ENCODE measurements at places on chromosomes 6 and 20.

DNA sequence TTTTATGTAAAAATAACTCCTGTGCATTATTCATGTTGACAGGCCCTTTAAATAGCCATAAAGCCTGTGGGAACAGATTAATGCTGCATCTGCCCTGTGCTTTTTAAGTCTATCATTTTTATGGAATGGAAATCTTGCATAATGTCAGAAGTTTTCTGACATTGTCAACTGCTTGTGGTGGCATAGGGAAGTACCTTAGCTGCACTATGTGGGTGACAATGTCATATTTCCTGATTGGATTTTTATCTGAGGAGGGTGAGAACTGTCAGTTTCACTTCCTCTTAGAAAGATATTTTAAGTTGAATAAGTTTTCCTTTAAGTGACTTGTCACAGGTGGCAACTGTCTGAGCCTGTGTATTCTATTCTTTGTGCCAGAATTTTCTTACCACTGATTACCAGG, 267.9 kb downstream of the PLCB1 start:
- no peak for DNase-seq

GRCh38 chr6:56282391-56282790, 35.0 kb upstream of the COL21A1 start:
- DNase-seq: no peak

- DNase-seq: no peak
These were observed 43.3 kb downstream of the SCP2D1 start for GRCh38 chr20:18856873-18857272.

GRCh38 chr6:7156643-7157278, 49.0 kb downstream of the RREB1 start:
- no peak for DNase-seq

- no peak for DNase-seq
These were observed at the start of gene TRIM10 for GRCh38 chr6:30160785-30161531. TSS of gene TRIM10 (minus strand) at chr6:30161211. CDS start at chr6:30160858, 353 bp downstream.

DNA sequence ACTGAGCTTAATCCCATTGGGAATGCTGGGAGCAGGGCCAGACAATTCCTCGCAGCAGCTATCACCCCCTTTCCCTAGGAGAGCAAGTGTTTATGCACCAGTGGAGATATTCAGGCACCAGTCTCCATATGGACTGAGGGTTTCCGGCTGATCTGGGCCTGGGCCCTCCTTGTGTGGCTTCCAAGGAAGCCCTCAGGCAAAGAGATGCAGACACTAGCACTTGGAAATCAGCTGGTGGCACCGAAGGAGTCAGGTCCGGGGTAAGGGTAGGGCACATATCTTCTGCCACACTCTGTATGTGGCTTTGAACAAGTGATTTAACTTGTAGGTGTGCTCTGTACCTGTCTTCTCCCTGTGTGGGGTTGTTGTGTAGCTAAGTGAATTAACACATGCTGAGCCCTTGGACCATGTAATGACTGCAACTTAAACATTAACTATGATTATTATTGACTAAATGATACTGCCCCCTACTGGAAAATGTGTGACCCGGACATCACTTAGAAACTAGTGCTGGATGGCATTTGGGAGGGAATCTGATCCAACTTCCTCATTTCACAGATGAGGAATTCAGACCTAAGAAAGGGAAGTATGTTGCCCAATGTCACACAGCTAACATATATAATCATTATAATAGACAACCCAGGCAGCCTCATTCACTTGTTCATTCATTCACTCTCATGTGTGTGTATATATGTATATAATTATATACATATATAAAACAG, 19.3 kb upstream of the WFDC2 start:
- peak; percentile 20 for DNase-seq

DNA sequence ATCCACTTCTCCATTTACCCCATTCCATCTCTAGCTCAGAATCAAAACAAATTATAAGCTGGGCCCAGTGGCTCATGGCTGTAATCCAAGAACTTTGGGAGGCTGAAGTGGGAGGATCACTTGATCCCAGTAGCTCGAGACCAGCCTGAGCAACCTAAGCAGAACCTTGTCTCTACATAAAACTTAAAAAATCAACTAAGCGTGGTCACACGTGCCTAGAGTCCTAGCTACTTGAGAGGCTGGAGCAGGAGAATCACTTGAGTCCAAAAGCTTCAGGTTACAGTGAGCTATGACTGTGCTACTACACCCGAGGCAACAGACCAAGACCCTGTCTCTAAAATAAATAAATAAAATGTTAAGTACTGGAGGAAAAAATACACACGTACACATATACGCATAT, 74.7 kb upstream of the RUNX2 start:
- DNase-seq: no peak

GRCh38 chr6:22145823-22146677, 150.8 kb downstream of the PRL start:
- no peak for DNase-seq

DNA sequence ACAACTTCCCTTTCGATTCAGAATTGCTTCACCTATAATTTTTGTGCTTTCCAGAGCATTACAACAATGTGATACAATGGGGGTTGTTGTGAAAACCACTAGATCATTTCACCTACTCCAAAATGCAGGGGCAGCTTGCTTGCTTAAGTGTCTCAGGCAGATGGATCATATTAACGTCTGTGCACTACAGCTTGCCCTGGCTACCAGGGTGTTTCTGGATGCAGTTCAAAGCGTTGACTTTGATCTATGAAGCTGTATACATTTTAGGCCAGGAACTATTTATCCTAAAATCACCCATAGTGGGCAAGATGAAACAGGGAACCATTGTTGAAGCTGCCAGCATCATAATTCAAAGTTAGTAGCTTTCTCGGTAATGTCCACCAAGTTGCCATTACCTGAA, 339.5 kb upstream of the HSF2 start:
- no peak for DNase-seq

DNA sequence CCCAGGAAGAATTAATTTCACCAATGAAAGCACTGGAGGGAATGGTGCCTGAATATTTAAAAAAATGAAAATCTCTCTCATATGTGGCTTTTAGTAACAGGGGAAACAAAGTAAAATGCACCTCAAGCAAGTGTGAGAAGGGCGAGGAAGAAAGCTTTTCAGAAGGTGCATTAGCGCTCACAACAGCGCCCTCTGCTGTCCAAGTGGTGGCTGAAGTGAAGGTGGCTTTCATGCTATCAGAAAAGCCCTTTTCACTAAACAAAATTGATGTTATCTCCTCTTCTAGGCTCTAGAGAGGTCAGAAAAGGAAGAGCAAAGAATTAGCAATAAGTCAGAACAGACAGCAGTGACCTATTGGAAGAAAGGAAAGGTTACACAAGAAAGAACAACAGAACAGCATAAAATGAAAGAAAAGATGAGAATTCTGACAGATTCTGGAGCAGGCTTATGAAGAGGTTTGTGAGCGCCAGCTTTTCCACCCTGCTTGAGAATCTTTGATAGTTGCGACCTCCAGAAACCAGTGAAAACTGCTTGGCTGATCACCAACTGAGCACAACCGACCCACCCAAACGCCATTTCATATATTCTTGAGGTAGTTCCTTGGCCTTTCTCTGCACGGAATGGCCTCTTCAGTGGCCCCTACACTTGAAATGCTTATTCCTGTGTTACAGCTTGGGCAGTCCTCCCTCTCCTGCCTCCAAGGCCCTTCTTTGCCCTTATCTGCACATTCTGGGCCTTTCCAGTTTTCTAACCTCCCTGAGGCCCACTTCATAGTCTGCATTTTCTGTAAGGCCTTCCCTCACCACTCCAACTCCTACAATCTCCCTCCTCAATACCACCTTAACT, 45.3 kb downstream of the SMLR1 start:
- DNase-seq: no peak

- no peak for DNase-seq
These were observed 1.6 kb upstream of the NCOA7 start for GRCh38 chr6:125789167-125789566.

DNA sequence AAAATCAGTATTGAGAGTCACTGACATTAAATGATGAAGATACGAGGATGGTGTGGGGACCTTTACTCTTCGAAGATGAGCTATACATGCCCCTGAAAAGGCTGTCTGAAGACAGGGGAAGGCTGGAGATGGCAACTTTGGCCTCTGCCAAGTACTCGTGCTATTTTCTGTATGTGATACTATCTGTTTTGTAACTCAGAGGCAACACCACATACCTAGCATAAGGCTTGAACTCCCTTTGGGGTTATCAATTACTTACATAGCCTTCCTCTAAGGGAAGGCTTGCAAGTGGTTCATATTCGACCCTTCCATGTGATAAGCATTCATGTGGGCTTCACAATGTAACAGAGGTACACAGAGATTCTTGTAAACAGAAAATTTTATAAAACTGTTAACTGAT, 68.7 kb upstream of the FBXO30 start:
- no peak for DNase-seq

DNA sequence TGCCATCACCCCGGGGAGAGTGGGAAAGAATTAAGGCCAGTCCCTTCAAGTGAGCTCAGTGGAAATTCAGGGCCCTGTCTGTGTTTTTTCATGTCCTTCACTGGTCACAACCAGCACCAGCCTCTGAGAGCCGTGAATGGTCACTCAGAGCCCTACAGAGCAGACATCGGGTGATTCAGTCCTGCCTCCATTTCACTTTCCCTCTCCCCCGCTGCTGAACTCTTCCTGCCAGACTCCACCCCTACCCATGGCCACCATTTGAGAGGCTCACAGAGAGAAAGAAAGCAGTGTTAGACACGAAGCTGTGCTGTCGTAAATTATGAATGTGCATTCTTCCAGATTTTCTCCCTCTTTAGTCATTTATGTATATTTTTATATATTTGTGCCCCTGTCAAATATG, 5.4 kb downstream of the R3HDML start:
- no peak for DNase-seq

DNA sequence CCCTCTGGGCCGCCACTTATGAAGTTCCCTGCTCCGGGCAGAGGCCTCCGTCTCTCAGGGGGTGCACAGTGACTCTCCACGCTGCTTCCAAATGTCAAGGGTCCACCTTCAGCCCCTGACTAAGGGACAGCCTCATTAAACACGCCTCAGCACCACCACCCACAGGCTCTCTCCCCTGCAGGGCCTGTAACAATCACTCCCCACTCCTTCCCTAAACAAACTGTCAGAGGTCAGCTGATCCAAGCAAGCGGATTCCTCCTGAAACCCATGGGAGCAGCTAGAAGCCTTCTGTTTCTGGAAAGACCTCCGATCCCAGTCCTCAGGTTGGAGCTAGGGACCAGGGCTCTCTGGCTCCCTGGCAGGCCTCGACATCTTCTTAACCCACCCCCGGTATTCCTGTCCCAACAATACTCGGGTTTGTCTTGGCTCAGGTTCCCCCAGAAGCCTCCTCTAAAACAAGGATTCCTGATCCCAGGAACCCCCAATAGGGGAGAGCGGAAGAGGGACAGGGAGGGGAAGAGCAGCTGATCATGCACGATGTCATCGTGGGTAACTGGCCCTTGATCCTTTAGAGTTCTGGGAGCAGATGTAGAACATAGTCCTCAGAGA, 181.0 kb downstream of the ZNF217 start:
- no peak for DNase-seq

Measured in SHP77 treated with DMSO at 0.1 percent for 48 hours (cell line).